Neural crest cell (in vitro differentiated cells): ENCODE measurements at places on chromosomes 2 and 18. TPM values are rescaled to one million over a fixed set of nuclear protein-coding genes. Genes with fewer than 3 reads are reported as not detected.

GRCh38 chr2:241129086-241129871, 20.0 kb downstream of the PASK start:
- no peak for DNase-seq

DNA sequence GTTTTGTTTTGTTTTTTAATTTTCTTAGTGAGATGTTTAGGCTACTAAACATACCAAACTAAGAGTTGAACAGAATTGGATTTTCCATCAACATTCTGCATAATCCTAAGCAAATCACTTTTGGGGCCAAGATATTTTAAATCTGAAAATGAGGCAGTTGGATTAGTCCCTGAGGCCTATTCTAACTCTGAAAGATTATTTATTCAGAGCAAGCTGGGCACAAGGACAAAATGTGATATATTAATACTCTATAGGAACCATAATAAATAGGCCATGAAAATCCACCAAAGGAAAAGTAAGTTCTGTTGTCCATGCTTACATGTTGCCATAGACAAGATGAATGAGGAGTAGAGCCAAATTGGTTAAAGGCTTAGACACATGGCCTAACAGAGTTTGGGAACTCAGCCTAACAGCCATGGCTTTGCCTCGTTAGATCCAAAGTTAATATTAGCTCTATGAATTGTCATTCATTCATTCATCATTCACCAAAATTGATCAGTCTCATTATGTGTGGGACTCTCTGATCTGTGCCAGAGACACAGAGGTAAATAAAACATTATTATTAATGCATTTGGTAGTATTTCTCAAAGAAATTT, 183.5 kb downstream of the SCG2 start:
- no peak for DNase-seq

GRCh38 chr2:12716282-12717190, at the start of gene TRIB2:
TRIB2 (plus strand) TSS chr2:12716936; CDS start chr2:12718308, 1,372 bp downstream.
- DNase-seq: peak; percentile 69

Gene FEV
- not detected in 2 replicates for total RNA-seq

- peak; percentile 37 for DNase-seq
Measured at GRCh38 chr2:96946625-96947024, 39.8 kb downstream of the FAM178B start.

DNA sequence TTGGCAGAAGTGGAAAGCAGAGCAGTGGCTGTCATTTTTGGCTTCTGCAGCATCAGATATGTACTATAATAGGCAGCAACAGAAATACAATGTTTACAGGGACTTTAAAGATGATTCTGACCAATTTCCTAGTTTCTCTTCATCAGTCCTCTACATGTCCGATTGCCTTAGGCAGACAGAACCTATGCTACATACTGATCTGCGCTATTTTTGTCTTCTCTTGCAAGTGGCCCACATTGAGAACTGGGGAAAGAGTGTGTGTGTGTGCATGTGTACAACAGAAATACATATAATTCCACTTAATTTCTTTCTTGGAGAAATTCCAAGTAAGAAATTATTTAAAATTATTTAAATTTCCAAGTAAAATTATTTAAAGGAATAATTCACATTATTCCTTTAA, 77.1 kb upstream of the CHRNA1 start:
- DNase-seq: no peak

DNA sequence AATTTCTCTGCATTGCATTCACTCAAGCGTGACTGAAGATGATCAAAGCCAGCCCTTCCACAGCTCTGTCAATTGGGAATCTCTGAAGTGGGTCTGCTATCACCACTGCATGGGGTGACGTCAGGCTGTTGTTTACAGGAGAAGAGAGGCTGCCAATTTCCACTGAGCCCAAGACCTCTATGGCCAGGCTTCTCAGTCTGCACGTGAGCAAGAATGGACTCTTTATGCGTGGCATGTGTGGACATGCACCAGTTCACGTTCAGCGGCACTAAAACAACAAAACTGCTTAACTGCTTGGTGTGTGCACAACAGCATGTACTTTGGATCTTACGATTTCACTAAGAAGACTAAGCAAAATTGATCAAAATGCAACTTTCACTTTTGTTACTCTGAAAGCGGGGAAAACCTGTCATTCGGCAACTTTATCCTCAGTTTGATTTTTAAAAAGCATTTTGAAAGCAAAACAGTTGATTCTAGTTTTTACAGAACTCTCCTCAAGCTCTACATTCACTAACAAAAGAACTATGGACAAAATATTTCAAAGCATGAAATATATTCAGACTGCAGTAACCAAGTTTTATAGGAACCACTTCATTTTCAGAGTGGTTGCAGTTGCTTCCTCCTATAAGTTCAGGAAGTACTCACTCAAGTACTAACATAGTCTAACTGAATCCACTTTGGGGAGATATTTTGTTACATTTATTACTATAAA, 77.0 kb upstream of the SERTAD2 start:
- DNase-seq: no peak

Gene C2orf80
- 0.73 and 1.0 TPM in 2 replicates for total RNA-seq

DNA sequence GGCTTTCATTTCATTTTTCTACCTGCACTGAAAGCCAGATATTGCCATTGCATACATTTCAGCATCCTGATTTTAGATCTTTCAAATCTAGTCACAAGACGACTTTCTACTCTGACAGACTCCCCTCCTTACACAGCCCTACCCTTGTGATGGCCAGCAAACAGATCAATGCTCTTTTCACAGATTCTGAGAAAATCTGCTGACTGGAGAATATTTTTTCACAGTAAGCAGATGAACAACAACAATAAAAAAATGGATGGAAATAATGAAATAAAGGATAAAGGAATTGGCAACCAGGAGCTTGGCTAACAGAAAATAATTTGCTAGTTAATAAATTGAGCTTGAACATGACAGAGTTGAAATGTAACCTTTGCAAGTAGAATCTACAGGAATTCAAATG, 527.2 kb downstream of the IRS1 start:
- no peak for DNase-seq

DNA sequence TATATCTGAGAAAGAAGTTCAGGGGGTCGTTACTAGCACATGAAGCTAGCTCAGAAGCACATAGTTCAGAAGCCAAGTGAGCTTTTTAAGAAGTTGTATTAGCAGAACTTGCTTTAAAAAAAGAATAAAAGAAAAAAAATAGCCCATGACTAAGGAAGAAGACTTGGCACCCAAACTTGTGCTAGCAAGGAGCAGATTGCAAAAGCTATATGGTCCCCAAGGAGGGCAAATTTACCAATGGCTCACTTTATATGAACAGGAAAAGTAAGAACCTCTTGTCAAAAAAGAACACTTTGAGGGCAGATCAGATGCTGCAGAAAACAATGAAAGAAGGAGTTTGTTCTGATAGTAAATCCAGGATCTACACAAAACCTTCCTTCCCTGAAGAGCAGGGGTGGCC, 486.5 kb upstream of the ACVR2A start:
- DNase-seq: no peak

Gene NTSR2
- total RNA-seq: not detected in 2 replicates

Gene SLC8A1
- 4.2 and 4.7 TPM in 2 replicates for total RNA-seq

DNA sequence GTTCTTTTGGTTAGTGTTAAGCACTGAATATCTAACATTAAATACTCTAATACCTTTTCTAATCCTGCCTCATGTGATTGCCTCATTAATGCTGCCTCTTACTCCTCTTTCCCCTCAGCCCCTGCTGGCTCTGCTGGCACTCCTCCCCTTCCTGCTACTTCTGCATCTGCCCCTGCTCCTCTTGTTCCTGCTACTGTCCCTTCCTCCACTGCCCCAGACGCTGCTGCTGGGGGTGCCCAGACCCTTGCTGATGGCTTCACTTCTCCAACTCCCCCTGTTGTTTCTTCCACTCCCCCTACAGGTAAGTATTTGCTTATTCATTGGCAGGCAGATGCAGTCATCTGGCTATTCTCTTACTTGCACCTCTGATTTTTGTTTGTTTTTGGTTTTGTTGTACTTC, 68.5 kb downstream of the ABI2 start:
- DNase-seq: no peak

GRCh38 chr2:149877913-149878312, 290.3 kb upstream of the MMADHC start:
- DNase-seq: no peak

DNA sequence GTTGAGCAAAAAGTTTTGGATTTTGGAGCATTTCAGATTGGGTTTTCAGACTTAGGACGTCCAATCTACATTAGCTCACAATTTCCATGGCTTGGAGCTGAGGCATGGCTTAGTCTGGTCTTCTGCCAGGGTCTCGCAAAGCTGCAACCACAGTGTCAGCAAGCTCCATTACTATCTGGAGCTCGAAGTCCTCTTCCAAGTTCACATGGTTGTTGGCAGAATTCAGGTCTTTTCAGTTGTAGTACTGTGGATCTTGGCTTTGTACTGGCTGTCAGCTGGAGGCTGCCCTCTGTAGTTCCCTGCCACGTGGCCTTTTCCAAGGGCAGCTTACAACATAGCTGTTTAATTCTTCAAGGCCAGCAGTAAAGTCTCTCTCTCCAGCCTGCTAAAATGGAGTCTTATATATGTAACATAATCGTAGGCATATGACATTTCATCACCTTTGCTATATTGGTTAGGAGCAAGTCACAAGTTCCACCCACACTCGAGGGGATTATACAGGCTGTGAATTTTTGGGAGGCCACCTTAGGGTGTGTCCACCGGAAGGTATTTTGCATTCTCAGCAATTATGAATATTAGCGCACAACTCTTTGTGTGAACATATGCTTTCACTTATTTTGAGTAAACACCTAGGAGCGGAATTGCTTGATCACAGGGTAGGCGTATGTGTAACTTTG, 41.5 kb upstream of the EPC2 start:
- no peak for DNase-seq

- DNase-seq: no peak
Measured at GRCh38 chr18:72056171-72056570, 488.0 kb downstream of the CBLN2 start.

DNA sequence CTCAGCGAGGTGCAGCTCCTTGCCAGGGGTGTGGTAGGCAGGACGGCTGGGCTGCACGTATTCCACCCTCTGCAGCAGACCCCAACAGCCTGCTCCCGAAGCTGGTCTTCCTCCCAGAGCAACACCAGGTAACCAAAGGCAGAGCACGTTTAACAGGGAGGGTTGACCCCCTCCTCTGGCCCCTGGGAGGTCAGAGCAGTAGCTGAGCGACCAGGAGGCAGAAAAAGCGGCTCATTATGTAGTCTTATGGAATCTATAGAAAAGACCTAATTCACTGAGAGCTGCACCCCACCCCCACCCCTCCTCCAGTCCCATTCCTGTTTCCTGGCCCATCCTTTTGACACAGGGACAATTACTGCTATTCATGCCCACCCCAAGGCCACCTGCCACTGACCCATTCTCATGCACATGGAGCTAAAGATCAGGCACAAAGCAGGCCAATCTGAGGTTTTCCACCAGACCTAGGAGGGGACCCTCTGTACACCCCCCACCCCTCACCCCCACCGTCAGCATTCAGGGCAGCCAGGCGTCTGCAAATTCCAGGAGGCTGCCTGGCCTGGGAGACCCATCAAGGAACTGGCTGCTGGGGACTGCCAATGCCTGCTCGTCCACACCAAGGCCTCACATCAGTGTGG, 60.9 kb upstream of the FZD7 start:
- DNase-seq: peak; percentile 43

DNA sequence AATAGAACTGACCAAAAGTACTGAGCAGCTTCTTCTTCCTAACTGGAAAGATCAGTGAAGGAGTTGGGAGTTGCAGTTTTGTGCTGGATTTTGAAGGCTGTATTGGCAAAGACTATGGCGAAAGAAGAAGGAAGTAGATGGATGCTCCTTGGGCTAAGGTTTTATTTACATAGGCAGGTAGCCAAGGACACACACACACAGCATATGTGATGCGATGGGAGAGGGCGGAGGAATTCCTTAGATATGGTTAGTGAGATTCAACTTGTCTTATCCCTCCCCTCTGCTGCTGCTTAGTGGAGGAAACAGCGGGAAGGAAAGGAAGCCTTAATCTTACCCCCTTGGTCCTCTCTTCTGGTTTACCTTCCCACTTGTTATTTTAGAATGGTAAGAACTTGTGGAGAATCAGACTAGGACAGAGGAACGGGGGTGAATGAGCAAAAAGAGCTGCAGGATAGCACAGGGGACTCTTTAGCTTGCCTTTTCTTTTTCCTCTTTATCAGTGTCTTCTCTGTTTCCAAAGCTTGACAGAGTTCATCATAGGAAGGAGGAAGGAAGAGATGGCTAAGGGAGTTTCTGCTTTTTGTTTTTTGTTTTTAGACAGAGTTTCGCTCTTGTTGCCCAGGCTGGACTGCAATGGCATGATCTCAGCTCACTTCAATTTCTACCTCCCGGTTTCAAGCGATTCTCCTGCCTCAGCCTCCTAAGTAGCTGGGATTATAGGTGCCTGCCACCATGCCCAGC, 87.9 kb downstream of the OSBPL6 start:
- no peak for DNase-seq

- no peak for DNase-seq
Measured at GRCh38 chr18:8011906-8012305, 444.8 kb downstream of the PTPRM start.

Gene SFTPB
- total RNA-seq: not detected in 2 replicates

Gene ZSWIM2
- total RNA-seq: not detected in 2 replicates

GRCh38 chr2:44207102-44207501, 38.4 kb downstream of the PPM1B start:
- DNase-seq: no peak

Gene RNF144A
- 49.6 and 49.9 TPM in 2 replicates for total RNA-seq

DNA sequence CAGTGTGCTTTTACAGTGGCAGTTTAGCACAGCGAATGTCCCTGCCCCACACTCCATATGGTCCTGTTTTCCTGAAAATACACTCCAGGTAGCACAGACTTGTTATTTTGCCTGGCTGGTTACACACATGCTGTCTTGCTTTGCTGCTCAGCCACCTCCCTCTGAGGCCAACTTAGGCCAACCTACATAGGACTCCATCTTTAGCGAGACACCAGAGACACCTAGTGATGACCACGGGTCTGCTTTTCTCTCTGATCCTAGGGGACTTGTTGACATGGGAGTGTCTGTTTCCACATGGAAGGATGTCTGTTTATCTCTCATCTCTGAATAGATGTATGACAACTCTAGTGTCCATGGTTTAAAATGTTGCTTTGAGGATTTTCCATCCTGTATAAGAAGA, 43.3 kb downstream of the PLEKHB2 start:
- DNase-seq: no peak

DNA sequence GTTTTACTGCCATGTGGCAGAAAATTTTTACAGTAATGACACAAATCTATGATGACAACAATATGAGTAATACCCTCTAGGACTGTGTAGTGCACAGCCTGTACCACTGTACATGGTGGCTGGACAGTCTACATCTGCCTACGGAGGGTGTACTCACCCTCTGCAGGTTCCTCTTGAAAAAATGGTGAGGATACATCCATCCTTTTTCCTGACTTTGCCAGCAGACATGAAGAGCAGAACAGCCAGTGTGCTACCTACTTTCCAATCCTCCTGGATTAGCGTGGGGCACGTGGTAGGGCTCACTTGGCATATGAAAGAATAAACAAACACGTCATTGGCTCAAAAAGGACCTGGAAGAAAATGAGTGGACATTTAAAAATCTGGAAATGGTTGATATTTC, 62.6 kb downstream of the TRPM8 start:
- DNase-seq: no peak

Gene ATP6V1C2
- 0.14 TPM in 1 of 2 replicates, not detected in the other for total RNA-seq

Gene MC4R
- total RNA-seq: 0.19 TPM in 1 of 2 replicates, not detected in the other

- DNase-seq: no peak
Measured at GRCh38 chr2:201407265-201407664, 44.0 kb downstream of the TRAK2 start.

Gene CDKL4
- 0.75 and 0.93 TPM in 2 replicates for total RNA-seq
